ENCODE measurements at places on chromosomes 11 and 22.

GRCh38 chr11:27183672-27184457, 143.2 kb downstream of the BBOX1 start:
- ATAC-seq = no peak

GRCh38 chr22:47392054-47392347, 629.6 kb downstream of the TBC1D22A start:
- no peak for ATAC-seq

- no peak for ATAC-seq
Observed at GRCh38 chr11:129427376-129427775, 51.7 kb downstream of the BARX2 start.

DNA sequence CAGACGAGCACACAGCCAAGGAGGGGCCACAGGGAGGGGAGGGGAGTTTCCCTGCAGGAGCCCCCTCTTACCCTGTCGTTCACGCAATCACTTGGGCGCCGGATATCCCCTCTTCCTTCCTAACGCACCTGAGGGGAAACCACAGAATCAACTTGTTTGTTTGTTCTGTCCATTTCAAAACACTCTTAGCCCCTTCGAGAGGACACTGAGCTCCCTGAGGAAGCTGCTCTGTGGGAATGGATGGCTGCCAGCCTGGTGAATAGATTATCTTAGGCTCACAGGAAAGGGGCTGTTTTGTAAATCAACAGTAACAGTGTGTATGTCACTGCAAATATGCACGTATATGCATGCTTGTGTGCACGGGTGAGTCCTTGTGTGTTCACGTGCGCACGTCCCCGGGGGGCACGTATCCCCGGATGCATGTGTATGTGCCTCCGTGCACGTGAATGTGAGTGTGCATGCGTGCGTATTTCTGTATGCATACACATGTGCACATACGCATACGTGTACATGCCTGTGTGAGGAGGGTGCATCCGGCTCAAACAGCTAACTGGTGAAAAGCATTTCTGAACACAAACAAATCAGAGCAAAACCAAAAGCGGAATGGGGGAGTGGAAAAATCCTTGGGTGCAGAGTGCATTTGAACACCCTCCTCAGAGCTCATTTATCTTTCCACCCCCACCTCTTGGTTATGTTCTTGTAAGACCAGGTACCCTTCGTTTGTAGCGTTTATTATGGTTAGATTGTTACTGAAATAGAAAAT, 7.2 kb downstream of the ARSA start:
- ATAC-seq = peak; percentile 63

GRCh38 chr11:118343248-118343647, 743 bp upstream of the CD3D start:
- ATAC-seq = peak; percentile 30

DNA sequence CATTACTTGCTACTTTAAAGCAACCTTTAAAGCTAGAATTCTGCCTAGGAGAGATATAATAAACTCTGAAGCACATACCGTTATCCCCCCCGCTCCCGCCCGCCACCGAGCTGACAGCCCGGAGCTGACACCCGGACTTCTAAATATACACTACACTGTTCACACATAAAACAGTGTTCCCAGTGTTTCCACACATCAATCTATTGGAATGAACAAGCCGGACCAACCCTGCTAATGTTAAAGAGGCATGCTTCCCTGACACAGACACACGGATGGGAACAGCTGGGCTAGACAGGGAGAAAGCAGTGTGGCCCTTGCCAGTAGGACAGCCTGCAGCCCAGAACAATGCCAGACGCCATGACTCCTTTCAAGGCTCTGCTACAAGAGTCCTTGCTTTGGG, 108.4 kb upstream of the CSNK2A3 start:
- no peak for ATAC-seq

DNA sequence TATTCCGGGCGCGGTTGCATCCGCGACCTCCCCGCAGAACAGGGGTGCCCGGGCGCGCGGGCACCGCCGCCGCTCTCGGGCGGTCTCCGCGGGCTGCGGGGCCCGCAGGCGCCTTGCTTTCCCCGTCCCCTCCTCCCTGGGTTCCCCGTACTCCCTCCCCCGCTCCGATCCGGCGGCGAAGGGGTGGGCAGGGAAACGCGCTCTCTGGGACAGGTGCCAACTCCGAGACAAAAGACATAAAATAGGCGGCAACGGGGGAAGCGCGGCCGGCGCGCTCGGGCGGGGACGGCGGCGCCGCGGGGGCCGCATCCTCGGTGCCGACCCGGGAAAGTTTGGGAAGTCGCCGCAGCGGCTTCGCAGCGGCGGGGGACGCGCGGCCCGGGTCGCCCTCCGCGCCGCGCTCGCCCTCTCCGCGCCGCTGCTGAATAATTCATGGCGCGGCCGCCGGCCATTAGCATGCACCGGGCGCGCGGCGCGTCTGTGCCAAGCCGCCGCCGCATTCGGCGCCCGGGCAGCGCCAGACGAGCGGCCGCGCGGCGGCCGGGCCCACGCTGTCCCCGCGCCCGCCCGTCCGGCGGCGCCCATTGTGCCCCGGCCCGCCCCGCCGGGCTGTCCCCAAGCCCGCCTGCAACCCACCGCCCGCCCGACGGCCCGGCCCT, 78.7 kb upstream of the PPARA start:
- peak; percentile 15 for ATAC-seq

GRCh38 chr11:67373648-67374570, 511 bp upstream of the CLCF1 start:
- peak; percentile 44 for ATAC-seq

- no peak for ATAC-seq
Observed at GRCh38 chr11:45807792-45808238, 2.9 kb downstream of the SLC35C1 start.

- ATAC-seq = no peak
Observed at GRCh38 chr11:44791316-44791925, 64.7 kb downstream of the TSPAN18 start.

GRCh38 chr22:27952779-27953178, 33.7 kb upstream of the PITPNB start:
- no peak for ATAC-seq

GRCh38 chr22:40027191-40028097, 32.7 kb downstream of the FAM83F start:
- ATAC-seq = no peak

- no peak for ATAC-seq
Observed at GRCh38 chr11:89347071-89347470, 144.1 kb downstream of the NOX4 start.

DNA sequence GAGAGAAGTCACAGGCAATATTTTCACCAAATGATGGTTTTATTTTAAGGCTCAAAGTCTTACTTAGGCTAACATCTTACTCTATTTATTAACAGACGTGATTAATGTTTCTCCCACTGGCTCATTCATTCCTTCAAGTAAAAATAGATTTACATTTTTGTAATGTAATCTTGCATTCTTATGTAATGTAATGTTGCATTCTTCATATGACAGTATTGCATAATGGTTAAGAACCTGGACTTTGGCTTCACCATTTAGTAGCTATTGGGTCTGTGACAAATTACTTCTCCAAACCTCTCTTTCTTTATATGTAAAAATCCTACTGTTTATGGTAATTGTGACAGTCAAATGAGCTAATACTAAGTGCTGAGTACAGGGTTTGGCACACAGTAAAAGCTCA, 3.3 kb upstream of the DIXDC1 start:
- ATAC-seq = no peak

DNA sequence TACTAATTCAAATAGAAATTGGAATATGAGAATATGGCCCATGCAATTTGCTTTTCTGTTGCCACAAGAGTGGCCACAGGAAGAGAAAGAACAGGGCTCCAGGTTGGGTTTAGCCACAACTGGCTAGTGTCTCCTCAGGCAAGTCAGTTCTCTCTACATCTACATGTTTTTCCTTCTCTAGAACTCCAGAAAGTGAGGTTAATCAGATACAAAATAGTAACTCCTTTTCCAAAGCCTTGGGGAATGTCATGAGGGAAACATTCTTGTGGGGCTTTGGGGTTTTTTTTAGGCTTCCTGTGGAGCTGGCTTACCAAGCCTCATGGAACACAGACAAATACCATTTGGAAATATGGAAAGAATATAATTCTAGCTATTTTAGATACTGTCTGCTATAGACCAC, 161.6 kb downstream of the NAV2 start:
- ATAC-seq = no peak

- ATAC-seq = no peak
Observed at GRCh38 chr22:47337161-47337621, 574.7 kb downstream of the TBC1D22A start.

DNA sequence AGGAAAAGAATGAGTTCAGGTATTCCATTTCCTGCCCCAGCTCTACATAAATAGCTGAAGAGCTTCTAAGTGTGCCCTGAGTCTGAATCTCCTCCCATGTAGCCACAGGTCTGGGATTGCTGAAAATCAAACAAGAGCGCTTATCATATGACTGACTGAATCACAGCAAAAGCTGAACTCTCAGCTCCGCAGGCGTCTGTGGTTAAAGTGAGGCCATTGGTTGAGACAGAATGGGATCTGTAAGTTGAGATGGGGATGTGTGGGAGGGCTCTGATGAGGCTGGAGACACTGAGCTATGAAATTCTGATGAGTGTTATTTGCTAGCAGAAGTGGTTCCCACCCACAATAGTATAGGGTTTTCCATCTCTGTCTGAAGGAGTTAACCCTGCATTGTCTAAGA, 637.0 kb downstream of the OPCML start:
- ATAC-seq = no peak

DNA sequence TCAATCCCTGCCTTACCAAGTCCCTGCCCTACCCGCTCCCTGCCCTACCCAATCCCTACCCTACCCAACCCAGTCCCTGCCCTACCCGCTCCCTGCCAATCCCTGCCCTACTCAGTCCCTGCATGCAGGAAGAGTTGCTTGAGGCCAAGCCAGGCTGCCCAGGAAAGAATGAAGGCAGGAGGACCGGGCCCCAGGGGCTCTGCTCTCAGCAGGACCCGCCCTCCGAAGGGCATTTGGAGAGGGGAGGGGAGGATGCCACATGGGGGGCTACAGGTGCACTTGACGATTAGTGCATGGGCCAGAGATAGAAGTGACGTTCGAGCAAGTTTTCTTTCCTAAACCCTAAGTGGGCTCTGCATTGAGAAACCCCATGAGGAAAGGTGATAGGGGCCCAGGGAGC, 581.2 kb downstream of the TBC1D22A start:
- ATAC-seq = no peak

DNA sequence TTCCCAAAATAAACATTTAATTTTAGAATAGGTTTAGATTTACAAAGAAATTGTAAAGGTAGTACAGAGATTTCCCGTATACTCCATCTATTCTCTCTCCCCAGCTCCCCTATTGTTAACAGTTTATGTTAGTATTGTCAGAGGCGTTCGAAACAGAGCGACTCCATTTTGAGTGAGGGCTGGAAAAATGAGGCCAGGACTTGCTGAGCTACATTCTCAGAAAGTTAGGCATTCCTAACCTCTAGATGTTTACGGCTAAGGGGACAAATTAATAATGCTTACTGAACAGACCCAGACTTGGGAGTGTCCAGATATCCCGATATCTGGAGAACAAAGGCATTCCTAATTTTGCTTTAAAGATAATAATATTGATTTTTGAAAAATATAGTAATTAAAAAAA, 12.4 kb upstream of the NUP160 start:
- no peak for ATAC-seq

DNA sequence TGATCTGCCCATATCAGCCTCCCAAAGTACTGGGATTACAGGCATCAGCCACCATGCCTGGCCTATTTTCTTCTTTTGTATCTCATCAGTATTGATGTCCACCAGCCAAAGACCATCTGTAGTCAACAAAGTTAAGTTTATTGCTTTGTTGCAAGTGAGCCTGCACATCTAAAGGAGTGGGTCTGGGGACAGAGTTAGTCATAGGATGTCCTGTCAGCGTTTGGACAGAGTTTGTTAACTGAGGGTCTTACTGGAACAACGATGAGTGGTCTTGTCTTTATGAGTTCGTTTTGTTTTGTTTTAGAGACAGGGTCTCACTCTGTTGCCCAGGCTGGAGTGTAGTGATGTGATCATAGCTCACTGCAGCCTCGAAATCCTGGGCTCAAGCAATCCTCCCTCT, 40.6 kb upstream of the SEPTIN5 start:
- ATAC-seq = no peak

- no peak for ATAC-seq
Observed at GRCh38 chr22:44488354-44488753, 9.7 kb downstream of the RTL6 start.

DNA sequence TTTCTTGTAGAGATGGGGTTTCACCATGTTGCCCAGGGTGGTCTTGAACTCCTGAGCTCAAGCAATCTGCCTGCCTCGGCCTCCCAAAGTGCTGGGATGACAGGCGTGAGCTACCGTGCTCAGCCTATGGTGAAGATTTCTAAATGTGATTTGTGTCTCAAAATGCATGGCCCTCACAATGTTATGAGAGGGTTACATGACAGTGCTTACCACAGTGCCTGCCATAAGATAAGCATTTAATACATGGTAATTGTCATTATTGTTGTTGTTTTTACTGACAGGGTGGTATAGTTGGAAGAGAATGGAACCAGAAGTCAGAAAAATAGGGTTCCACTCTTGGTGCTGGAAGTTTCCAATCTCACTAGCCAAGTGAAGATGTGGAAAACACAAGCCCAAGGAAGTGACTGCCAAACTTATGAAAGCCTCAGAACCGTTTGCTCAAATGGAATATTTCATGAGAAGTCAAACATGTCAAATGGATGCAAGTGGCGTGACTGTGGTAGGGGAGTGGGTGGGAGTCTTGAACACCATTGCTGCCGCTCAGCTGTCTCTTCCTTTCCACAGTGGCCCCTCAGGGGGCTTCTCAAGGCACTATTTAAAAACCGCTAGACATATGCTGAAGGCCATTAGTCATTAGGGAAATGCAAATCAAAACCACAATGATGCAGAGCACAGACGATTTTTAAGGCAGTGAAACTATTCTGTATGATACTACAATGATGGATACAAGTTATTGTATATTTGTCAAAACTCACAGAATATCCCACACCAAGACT, 29.1 kb upstream of the LMO2 start:
- peak; percentile 53 for ATAC-seq

DNA sequence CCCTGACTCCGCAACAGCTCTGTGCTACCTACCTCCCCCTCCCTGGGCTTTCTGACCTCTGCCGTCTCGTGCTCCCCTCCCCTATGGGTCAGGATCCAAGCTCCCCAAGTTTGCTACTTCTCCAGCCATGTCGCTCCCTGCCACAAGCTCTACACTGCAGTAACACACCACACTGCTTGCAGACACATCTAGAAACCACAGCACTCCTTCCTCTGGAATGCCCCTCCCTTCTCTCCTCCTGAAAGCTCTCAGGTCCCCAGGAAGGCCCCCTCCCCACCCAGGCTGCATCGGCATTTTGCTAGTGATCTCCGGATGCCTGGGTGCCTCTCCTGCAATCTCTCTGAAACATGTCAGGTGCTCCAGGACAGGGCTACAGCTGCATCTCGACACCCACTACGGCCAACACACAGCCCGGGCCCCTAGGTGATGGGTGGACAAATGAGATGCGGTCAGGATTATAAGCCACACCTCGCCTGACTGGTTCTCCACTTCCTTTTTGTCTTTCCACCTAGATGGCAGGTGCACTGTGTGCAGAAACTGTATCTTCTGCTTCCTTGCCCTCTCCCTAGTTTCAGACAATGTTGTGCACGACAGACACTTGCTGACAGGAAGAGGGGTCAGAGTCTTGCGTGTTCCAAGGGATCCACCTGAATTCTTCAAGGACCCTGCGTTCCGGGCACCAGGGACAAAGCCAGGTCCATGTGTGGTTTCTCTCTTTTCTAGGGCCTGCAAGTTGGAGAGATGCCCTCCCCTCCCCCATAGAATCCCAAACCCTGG, 22.9 kb downstream of the RPUSD4 start:
- no peak for ATAC-seq
